ENCODE measurements at places on chromosomes 2 and 18.

- DNase-seq, result peak; percentile 90
Observed at GRCh38 chr2:185787227-185788145, 48.9 kb downstream of the FSIP2 start.

GRCh38 chr2:29317077-29317517 is 201.9 kb downstream of the CLIP4 start:
- DNase-seq, result peak; percentile 28

- no peak for DNase-seq
Observed at GRCh38 chr2:46663614-46664013, 184.2 kb downstream of the TMEM247 start.

DNA sequence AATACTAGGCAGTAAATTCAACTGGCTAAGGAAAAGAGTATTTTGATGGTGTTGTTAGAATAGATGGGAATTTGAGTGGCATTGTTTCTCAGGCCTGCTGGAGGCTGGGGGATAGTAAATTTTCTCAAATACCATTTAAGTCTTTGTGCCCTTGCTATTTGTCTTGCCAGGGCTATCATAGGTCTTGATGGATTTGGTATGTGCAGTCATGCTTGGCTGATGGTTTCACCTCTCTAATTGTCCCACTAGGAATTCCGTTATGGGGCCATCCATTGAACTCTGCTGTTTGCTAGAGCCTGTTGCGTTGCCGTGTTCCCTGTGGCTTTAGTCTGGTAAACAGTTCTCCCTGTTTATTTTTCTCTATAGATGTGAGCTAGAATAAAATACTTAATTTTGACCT is 438.1 kb upstream of the FAM98A start:
- DNase-seq, result no peak

- DNase-seq, result no peak
Observed at GRCh38 chr2:148875387-148876051, 492 bp downstream of the KIF5C start.

- DNase-seq, result no peak
Observed at GRCh38 chr2:129467012-129467779, 512.3 kb upstream of the RAB6C start.

- DNase-seq, result no peak
Observed at GRCh38 chr2:61878761-61879160, 9.7 kb downstream of the CCT4 start.

- peak; percentile 82 for DNase-seq
Observed at GRCh38 chr2:23412556-23413155, 27.7 kb downstream of the KLHL29 start.

DNA sequence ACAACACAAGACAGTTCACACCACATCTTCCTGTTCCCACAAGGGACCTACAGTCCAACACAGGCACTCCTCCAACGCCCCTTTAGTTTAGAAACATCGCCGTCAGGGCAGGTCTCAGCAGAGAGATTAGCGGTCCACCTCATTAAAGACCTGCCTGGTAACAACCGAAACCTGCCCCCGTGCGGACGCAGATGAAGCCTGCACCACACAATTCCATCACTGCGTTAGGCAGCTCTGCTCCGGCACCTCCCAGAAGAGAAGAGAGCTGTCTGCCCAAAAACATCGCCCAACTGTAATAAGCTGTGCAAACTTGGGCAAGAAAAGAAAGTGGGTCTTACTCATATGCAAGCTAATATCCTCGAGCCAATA is 32.7 kb downstream of the ZNF516 start:
- DNase-seq, result no peak

GRCh38 chr2:241432824-241433448 is 75.4 kb downstream of the STK25 start:
- DNase-seq, result no peak

DNA sequence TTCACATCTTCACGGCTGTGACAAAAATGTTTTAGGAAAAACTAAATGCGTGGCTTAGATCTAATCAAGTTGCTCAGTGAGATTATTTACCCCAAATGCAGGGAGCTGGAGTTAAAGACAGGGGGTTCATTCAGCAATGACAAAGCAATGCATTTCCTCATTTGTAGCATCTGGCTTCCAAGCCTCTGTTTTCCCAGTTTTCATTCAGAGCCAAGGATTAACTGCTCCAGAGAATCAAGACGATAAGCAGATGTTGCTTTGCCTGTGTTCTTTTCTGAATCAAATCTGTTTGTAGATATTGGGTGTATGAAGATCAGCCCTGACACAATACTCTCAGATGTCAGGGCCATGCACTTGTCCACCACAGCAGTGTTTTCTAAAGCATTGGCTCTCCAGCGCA is 147.4 kb upstream of the SIX2 start:
- DNase-seq, result no peak

All from PC-3 (cell line).